Activated T-cell treated with anti-CD3 and anti-CD28 coated beads, Interleukin-2, amount 50 U/mL, for 1 hour (primary cell): ENCODE measurements at places on chromosomes 13 and 19.

DNA sequence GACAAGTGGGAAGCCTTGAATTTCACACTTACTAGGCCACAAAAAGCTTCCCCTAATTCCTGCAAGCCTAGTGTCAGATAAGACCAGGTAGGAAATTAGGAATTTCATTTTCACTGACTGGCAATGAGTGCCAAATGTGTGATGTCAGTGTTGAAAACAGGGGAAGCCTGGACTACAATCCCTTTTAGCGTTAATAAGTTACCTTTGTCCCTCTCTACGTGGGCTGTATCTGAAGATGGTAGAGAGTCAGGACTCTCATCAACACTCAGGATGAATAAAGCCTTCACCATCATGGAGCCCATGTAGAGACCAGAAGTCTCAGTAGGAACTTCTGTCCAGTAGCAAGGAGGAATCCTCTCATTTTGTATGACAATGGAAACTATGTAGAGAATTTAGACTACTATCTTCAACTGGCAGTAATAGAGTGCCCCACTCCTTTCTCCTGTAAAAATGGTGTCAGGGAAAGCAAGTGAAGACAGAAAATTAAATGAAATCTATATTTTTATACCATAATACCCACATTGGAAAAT lies 324.1 kb upstream of the KLHL1 start:
- no peak for DNase-seq

DNA sequence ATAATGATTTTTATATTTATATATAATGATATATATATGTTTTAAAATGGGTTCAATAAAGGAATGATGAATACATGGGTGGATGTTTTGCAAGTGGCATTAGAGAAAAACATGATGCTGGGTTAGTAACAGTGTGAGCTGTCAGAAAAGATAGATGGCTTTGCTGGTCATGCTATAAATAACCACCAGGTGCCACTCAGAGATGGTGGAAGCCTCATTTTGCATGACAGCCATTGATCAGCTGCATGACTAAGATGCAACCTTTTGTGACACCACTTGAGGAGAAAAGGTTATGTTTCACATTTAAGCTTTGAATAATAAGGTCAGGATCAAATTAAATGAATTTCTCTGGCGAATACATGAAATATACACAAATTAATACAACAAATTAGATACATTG lies 737.7 kb downstream of the PCDH9 start:
- DNase-seq: no peak

GRCh38 chr19:9850235-9850959 lies 15.3 kb downstream of the PIN1 start:
- DNase-seq: no peak

DNA sequence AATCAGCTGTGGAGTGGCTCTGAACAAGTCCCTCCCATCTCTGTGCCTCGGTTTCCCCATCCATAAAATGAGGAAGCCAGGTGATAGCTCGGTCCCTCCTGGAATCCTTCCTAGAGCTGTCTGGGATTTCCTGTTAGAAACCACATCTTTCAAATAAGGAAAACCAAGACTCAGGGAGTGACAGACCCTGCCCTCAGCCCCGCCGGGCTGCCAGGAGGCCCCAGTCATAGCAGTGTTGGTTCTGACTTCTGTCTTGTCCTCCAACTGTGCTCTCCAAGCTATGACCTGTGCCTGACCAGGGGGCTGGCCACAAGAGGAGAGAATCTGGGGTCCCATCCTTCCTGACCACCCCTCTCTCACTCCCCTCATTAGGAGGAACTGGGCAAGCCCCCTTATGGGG lies 1.1 kb upstream of the SHD start:
- no peak for DNase-seq

DNA sequence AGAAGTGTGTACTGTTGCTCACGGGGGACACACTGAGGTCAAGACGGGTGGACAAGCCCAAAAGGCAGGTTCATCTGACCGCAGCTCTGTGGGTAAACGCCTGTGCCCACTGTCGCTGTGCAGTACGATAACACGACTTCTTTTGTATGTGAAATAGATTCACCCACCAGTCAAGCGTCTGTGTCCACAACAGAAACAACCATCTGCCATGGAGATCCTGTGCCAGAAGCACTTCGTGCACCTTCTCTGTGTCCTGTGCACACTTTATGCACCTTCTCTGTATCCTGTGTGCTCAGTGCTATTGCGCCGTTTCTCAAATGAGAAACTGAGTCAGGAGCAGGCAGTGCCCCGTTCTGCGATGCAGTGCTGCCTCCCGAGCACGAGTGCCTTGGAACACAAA lies 138.9 kb downstream of the ATP11A start:
- no peak for DNase-seq
